ENCODE measurements at places on chromosomes 12 and 14.
A peak's percentile ranks its signal among the peaks of the same experiment; 100 is the strongest.

DNA sequence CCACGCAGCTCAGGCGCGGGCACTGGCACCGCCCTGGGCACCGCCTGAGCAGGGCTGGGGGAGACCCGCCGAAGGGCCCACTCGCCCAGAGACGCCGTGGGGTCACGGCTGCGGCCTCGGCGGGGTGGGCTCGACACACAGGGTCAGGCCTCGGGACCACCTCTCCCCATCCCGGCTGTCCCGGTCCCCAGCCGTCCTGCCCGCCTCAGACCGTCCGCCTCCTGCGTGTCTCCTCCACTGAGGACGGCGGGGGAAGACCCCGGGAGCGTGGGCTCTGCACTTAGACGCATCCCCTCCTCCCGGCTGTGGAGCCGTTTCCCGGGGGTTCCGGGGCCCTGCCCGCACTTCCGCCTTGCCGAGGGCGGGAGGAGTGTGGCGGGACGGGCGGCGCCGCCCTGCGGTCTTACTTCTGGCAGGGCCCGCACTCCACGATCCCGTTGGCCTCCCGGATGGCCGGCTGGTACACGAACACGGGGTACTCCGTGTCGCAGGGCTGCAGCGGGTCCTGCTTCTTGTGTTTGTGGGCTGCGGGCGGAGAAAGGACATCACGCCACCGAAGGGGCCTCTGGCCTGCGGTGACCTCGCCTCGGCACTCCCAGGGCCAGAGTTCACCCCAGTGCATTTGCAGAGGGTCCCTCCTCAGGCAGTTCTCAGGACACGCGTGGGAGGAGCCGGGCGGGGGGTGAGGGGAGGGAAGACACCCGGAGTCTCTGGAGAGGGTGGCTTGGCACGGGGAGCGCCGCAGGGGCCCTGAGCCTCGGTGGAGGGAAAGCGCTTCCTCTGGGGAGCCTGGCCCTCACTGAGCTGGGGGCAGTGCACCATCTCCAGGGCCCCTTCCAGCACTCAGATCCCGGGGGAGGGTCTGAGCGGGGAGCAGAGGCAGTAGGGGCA lies 23.1 kb upstream of the LRTM2 start:
- peak; percentile 38 for DNase-seq

DNA sequence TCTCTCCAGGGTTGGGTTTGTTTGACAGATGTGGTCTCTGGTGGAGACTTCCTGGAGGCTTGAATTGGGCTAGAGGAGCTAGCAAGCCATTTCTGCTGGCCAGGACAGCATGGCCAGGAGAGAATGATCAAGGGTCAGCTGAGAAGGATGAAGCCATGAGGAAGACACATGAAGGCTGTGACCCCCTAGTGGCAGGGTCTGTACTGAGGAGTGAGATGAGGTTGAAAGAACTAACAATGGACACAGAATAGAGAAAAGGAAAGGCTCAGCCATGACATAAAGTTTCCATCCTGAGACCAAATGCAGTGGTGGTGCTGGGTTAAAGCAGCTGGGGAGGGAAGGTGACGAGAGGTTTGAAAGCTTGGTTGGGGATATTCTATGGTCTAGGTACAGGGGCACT lies 89.9 kb downstream of the NT5DC3 start:
- DNase-seq = no peak

DNA sequence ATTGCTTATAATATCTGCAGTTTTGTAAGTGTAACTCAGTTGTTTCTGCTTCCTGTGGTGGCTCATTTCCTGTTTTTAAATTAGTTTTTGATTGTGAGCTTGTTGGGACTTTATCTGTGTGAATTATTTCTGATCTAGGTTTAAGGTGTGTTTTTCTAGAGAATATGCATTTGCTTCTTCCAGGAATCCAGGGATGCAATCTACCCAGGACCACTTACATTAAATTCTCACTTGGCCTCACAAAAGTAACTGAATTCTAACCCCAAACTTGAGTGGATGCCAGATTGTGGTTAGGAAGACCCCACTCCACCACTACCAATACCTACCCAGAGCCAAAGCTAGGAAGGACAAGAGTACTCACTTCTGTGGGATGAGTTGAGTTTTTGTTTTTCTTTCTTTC lies 11.9 kb downstream of the STYX start:
- DNase-seq = no peak

DNA sequence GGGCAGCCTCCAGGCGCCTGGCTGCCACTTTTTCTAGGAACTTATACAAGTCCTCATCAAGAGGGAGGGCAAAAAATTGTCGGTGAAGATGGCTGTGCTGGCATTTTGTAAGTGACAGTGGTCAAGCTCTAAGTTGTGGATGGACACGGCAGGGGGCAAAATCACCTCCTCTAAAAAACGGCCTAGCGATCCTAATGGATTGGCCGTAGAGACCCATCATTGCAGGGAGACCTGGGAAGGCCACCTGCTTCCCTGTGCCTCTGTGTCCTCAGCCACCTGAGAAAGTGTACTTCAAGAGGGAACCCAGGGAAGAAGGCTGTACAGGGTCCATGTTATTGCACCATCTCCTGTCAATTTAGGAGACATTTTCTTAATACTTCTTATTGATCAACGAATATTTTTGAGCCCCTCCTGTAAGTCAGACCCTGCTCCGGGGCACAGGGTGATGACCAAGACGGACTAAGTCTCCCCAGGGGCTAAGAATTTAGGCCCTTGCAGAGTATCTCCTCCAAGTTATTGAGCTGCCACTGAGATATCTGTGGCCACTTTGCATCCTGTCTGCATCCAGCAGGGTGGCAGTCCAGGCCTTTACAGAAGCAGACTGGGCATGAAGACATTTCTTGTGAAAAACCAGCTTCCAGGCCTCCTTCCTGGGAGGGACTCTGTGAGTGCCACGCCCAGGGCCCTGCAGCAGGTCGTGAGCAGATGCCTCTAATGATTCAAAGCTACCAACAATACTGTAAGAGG lies 40.5 kb downstream of the PSMA6 start:
- DNase-seq = no peak

- no peak for DNase-seq
These were observed 84.2 kb downstream of the DAAM1 start for GRCh38 chr14:59272633-59273032.

GRCh38 chr12:51200806-51201205 lies 17.1 kb downstream of the POU6F1 start:
- no peak for DNase-seq

- DNase-seq = no peak
These were observed 94.7 kb upstream of the SFSWAP start for GRCh38 chr12:131616043-131616700.

GRCh38 chr14:104794631-104794992 lies 936 bp downstream of the AKT1 start:
- no peak for DNase-seq

DNA sequence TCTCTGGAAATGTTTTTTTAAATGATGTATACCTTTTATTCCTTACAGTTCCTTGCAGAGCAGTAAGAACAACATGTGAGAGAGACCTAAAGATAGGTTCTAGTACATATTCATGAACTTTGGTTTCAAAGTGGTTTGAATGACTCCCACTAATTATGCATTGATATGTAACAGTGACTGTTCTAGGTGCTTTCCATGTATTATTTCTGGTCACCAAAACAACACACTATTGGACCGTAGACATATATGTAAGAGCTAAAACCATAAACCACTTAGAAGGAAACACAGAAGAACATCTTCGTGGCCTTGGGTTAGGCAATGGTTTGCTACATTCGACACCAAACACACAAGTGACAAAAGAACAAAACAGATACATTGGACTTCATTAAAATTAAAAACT lies 37.9 kb downstream of the SOX5 start:
- no peak for DNase-seq

Measured in activated CD4-positive, CD25-positive, alpha-beta regulatory T cell (primary cell).